ENCODE measurements at places on chromosomes 7 and 10.

DNA sequence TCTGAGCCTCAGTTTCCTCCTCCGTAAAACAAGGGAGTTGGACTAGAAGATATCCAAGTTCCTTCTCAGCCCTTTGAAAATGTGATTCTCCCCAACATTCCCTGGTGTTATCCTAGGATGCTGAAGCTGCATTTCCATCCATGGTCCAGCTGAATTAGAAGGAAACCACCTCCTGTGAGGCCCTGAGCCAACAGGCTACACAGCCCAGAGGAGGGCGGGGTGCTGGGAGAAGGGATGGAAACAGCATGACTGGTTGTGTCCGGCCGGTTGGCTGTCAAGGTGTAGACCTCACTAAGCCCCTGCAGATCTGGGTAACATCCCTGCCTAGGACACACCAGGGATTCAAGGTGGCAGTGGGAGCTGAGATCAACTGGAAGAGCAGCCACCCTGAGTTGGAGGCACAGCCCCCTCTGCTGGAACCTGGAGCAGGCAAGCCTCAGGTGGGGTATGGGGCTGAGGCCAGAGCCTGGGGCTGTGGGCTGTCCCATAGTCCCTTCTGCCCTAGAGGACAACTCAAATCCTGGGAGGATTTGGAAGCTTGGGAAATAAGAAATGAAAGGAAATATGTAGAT is 72.0 kb downstream of the PAX2 start:
- DNase-seq, result no peak

DNA sequence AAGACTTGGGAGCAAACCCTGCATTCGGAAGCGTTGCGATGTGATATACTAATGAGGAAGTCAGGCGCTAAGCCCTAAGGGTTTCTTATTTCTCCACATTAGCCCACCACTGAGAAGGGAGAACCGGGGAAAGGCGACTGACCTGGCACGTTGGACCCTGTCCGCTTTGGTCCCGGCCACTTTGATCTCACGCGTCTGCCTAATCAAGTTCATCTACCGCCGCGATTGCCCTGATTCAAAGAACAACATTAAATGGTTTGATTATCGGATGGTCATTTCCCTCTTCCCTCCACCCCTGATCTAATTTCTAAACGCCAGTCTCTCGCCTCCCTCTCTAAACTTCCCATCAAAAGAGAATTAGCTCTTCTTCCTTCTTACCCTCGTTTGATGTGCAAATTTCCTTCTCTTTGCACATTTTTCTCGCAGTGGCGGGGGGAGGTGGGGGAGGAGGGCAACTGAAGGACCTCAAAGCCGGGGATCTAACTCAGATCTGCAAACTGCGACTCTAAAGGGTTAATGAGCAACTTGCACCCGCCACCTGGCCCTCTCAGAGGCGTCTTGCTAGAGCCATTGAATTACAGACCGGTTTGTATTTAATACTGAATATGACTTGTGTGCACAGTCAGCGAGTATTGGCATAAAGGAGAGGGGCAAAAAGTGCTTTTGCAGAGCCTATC is 687 bp upstream of the DKK1 start:
- no peak for DNase-seq

GRCh38 chr7:101154693-101155102 is 422 bp downstream of the AP1S1 start:
- DNase-seq, result no peak

GRCh38 chr10:96468845-96469244 is 44.9 kb downstream of the TLL2 start:
- DNase-seq, result no peak

DNA sequence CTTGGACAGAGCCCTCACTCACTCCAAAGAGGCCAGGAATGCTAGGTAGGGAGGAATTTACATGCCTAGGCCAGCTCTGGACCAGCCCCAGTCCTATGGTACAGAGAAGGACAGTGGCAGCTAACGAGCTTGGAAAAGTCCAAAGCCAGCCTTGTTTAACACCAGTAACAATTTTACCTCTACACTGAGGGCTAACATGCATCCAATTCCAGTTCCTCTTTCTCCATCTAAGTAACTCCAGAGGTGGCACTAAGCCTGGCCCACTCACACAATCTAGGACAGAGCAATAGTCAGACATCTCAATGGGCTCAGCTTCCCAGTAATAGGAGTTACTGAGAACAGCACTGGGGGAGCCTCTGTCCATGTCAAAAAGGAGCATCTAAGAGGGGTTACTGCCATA is 5.7 kb upstream of the LCOR start:
- no peak for DNase-seq

DNA sequence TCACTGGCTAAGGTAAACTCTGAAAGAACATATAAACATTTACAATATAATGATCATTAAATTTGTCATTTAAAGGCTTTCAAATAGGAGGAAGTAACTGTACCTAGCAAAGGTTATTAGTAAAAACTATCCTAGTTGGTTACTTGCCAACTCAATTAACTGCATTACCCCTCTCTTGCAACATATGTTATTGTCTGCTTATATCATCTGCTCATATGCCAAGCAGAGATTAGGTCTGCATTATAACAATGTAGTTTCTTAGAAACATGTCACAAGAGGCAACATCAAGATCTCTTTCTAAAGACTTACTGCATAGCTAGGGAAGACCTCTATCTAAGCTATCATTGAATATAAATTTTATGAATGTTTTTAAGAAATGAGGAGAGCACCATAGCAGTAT is 132.5 kb downstream of the RELN start:
- DNase-seq, result no peak

GRCh38 chr7:98355250-98355538 is 45.7 kb downstream of the BAIAP2L1 start:
- DNase-seq, result no peak

GRCh38 chr10:89055159-89055558 is 64.6 kb downstream of the FAS start:
- no peak for DNase-seq

GRCh38 chr10:98466861-98467505 is 20.2 kb upstream of the HPS1 start:
- DNase-seq, result no peak

DNA sequence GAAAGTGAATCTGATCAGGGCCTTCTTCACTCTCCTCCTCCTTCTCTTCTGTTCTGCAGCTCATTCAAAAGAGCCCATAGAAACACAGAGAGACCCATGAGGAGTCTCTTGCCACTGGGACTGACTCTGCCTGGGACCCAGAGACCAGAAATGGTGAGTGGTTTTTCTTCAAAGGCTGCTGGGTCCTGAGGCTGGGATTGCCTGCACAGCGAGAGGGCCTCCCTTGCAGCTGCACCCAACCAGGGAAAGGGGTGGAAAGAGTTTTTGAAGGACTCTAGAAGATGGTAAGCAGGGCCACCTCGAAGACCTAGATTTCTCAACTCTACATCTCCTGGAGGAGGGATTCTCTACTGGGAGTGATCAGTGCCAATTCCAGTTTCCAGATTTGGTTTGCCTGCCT is 15.5 kb upstream of the HOXA13 start:
- no peak for DNase-seq

DNA sequence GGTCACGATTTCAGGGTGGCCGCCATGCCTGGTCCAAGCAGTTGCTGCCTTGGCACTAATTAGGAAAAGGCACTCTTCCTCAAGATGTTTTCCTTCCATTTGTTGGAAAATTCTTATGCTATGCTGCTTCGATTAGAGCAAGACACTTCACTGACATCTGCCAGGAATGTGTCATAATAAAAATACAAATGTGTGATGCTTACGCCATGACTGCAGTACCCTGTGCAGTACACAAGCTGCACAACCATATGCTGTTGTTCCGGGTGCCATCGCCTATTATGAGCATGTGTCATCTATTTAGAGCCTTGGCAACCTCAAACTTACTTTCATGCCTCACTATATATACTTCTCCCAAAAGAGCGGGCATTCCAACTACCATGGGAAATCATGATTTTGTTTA is 14.9 kb upstream of the MPP7 start:
- no peak for DNase-seq

- no peak for DNase-seq
Measured at GRCh38 chr10:3635697-3636096, 149.3 kb downstream of the KLF6 start.

- peak; percentile 62 for DNase-seq
Measured at GRCh38 chr10:48306870-48307710, 613 bp downstream of the MAPK8 start.

- DNase-seq, result no peak
Measured at GRCh38 chr7:27140126-27140857, 3.2 kb downstream of the HOXA5 start.
